Breast epithelium (tissue), 4 donors: ENCODE measurements at places on chromosomes 2 and 18. TPM values are rescaled to one million over a fixed set of nuclear protein-coding genes. Genes with fewer than 3 reads are reported as not detected.
A peak's percentile ranks its signal among the peaks of the same experiment; 100 is the strongest.

Gene CCDC68
- 8.5 TPM for total RNA-seq

DNA sequence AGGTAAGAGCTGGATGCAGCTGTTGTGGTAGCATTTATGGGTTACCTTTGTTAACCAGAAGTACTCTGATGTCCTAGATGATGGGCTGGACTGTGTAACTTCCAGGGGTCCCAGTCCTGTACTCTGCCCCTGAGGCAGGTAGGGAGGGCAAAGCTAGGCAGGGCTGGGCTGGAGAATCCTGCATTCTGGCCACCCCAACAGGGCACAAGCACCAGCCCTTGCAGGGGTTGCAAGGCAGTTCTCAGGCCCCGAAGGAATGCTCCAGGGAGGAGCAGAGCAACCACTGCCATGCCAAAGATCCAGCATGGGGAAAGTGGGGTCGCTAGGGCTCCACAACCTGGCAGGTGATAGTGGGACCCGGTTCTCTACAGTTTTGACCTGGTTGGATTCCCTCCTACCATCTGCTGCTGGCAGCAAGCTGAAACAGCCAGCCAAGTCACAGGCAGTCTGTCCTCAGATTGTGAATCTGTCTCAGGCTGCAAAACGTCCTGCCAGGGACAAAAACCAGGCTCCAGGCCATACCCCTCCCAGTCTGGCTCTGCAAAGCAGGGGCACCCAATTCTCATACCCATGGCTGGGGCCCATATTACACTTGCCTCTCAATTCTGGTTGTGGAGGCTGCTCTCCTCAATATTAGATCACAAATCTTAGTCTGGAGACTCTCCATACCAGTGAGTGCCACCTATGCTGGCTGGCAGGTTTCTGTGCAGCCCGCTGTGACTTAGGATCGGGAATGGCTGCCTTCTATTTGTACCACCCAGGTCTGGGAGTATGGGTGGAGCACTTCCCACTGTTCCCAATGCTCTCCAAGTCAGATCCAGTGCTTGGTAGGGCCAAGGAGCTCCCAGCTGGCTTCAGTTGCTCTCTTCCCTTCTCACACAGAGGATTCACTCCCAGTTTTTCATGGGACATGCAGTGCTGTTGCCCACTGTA lies 61.1 kb downstream of the SMCHD1 start:
- no peak for DNase-seq

- no peak for DNase-seq
Observed at GRCh38 chr2:169119851-169120250, 50.5 kb downstream of the DHRS9 start.

DNA sequence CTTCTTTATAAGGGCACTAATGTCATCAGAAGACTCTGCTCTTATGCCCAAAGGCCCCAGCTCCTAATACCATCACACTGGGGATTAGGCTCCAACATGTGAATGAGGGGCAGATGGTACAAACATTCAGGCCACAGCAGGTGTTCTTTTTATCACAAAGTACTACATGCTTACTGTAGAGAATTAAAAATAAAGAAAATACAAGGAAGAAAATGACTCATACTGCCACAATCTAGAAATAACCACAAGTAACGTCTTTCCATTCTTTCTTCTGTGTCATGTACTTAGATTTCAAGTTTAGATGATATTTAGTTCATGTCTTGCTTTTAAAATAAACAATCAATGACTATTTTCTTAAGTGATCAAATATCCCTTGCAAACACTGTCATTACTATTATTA lies 100.3 kb upstream of the NEDD4L start:
- DNase-seq: no peak

DNA sequence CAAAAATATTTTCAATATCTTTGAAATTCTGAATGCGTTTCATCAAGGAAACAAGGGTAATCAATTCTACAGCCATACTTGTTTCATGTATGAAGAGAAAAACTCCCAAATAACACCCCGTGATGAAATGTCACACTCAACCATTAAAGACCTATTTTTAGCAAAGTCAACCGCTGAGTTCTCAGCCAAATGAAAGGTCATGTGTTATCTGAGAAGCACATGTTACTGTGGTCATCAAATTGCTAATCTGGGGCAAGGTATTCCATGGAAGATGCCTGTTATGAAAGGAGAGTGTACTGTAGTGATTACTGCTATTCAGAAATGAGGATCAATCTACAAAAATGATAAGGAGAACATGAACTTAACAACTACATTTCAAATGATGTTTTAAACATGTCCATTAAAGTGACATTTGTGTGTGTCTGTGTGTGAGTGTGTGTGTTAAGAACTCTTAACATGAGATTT lies 126.7 kb downstream of the BCL2 start:
- DNase-seq: no peak

Gene EVX2
- total RNA-seq: not detected

Gene ANKRD30B
- total RNA-seq: 11.0 TPM

DNA sequence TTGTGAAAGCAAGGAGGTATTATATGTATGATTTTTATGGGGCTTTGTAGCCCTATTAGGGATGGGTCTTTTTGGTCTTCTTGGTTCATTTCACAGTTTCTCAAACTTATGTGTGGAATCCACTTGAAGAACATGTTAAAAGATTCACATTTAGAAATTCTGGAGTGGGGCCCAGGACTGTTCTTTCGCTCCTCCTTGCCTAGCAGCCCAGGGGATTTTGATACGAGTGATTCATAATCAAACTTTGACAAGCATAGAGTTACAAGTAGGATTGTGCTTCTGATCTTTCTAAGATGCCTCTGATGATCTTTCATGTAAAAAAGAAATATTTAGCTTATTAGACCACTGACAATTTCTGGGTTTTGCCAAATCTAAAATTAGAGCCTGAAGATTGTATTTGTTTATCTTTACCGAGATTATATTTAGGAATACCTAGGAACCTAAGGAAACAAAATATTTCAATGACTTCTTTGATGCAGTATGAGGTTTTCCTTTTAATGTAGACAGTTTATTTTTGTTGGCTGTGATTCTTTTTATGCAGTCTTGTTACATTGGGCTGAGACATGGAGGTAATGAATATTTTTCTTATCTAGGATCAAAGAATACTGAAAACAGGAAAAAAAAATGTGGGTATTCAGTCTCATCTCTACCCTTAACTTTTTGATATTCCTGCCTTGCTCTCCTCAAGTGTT lies 324.0 kb downstream of the PARD3B start:
- DNase-seq: no peak

DNA sequence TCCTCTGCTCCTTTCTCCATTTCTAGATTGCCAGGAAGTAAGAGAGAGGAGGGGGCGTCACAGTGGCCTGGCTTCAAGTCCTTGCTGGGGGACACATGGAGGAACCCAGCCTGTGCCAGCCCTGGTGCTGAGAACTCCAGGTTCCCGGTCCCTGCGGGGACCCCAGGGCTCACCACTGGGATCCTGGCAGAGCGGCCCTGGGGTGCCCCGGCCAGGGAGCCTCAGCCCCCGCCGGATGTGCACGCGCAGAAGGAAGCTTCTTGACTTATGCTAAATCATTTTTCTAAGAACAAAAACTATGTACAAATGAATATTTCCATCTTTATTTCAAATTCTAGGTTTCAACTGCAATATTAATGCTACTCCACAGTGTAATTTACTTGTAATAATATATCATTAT lies 82.6 kb upstream of the SP3 start:
- no peak for DNase-seq

GRCh38 chr2:212535996-212536816 lies 2.4 kb downstream of the ERBB4 start:
- DNase-seq: no peak

GRCh38 chr18:42619771-42620170 lies 495.7 kb downstream of the RIT2 start:
- no peak for DNase-seq

Gene RAB6D
- not detected for total RNA-seq

DNA sequence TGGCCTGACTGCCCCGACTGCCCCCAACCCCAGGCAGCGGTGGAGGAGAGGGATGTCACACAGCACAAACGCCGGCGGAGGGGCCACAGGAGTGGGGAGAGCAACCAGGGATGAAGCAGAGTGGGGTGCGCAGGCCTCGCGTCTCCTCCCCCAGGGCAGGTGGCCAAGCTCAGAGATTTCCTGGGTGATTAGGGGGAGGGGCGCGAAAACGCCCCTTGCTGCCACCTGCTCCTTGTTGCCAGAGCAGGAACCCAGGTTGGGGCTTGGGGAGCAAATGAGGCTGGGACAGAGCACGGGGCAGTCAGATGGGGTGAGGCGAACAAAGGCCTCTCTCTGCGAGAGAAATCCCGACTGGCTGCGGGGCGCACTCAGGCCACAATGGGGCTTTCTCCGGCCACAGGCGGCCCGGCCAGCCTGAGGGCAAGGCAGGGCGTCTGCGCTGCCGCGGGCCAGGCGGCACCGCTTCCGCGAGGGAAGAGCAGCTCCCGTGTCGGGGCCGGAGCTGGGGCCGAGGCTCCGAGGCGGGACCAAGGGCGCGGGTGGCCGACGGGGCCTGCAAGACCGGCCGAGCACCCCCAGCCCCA lies 11.5 kb downstream of the TEX44 start:
- DNase-seq: peak; percentile 48

DNA sequence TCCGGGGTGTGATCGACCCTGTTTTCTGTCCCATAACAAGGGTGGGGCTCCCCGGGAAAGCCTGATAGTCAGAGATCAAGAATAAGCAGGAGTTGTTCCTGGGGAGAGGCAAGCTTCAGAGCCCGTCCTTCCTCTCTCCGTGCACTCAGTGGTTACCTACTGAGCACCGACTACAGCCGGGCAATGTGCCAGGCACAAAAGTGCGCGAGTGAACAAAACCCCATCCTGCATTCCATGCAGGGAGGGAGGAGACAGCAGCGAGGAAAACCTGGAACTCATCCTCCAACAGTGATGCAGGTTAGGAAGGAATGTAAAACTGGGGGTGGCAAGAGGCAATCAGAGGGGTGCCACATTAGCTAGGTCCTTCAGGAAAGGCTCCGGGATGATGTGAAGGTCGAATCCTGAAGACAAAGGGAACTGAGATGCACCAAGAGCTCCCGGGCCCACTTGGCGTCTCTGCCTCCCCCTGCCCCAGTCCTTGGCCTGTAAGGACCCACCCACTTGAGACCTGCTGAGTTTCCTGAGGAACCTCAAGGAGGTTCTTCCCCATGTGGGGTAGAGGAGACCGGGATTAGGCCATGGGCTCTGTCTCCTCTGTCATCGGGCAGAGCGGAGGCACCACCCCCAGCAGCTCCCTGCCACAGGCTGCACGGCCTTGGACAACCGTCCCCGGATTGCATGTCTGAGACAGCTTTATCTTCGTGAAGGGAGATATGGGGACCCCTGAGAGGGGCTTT lies 198.2 kb downstream of the NDUFA10 start:
- peak; percentile 11 for DNase-seq

Gene APCDD1
- 38.8 TPM for total RNA-seq
